ENCODE measurements at places on chromosomes 7 and 10. TPM values are rescaled to one million over a fixed set of nuclear protein-coding genes. Genes with fewer than 3 reads are reported as not detected.
A peak's percentile ranks its signal among the peaks of the same experiment; 100 is the strongest.

Gene UTF1
- total RNA-seq, result not detected

Gene OR2A42
- total RNA-seq, result not detected

Gene ASIC3
- 13.6 TPM for total RNA-seq

- no peak for DNase-seq
These were observed 87.2 kb upstream of the INSYN2A start for GRCh38 chr10:127283576-127283975.

DNA sequence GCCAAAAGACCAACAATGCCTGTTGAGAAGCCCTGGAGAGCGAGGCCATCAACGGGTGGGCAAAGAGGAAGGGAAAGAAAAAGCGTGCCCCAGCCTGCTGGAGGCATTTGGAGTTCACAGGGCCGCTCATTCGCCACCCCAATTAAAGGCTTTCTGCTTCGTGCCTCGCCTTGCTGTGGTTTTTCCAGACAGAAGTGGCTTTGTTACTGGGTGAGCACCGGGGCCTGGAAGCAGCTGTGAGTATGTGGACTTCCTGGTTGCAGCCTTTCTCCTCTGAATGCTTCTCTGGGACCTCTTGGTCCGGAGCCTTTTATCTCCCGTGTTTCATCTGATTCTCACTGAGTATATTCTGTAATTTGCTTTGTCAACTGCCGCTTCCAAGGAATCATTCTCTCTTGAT, 118.1 kb upstream of the EGR2 start:
- DNase-seq, result peak; percentile 78

DNA sequence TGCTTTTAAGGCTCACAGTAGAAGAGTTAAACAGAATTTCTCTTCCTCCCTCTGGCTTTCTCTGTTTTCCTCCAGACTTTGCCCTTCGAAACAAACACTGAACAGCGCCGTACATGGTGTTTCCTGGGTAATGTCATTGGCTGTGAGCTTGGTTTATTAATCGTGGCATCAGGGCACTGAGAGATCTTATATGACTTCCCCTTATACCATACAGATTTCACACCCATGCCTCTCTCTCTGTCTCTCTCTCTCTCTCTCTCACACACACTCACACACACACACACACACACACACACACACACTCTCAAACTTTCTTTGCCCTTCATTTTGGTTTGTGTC, 195.5 kb downstream of the CREB5 start:
- no peak for DNase-seq

- peak; percentile 58 for DNase-seq
These were observed 51.9 kb downstream of the DENND11 start for GRCh38 chr7:141649865-141650634.
